ENCODE measurements at places on chromosomes 5 and 9. TPM values are rescaled to one million over a fixed set of nuclear protein-coding genes. Genes with fewer than 3 reads are reported as not detected.

DNA sequence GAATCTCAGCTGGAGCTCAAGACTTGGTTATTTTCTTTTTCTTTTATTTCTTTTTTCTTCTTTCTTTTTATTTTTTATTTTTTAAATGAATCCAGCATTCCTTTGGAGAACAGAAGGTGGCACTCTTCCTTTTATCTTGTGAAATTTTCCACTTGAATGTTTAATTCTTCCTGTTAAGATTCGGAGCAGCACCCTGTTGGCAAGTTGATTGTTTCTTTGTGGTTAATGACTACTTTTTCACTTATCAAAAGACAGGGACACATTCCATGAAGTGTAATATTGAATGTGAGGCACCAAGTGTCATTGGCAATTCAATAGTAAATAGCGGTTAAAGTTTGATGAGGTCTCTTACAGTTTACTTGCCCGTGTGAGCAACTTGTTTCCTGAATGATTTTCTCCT is 240.5 kb upstream of the CHD1 start:
- peak; percentile 10 for DNase-seq

GRCh38 chr9:110579034-110579861 is at the start of gene SVEP1:
TSS of gene SVEP1 (minus strand) at chr9:110579741. CDS start at chr9:110579543, 198 bp downstream.
- DNase-seq, result no peak

GRCh38 chr5:74064911-74065310 is 438.9 kb downstream of the ARHGEF28 start:
- no peak for DNase-seq

DNA sequence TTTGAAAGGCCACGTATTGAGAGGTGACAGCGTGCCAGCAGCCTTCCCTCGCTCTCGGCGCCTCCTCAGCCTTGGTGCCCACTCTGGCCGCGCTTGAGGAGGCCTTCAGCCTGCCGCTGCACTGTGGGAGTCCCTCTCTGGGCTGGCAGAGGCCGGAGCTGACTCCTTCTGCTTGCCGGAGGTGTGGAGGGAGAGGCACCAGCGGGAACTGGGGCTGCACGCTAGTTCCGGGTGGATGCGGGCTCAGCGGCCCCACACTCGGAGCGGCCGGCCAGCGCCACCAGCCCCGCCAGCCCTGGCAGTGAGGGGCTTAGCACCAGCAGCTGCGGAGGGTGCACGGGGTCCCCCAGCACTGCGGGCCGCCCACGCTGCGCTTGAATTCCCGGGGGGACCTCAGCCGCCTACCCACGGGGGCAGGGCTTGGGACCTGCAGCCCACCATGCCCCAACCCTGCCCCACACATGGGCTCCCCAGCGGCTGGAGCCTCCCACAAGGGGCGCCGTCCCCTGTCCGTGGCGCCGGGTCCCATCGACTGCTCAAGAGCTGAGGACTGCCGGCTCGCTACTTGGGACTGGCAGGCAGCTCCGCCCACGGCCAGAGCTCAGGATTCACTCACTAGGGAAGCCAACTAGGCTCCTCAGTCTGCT is 4.4 kb upstream of the OTULINL start:
- DNase-seq, result no peak

DNA sequence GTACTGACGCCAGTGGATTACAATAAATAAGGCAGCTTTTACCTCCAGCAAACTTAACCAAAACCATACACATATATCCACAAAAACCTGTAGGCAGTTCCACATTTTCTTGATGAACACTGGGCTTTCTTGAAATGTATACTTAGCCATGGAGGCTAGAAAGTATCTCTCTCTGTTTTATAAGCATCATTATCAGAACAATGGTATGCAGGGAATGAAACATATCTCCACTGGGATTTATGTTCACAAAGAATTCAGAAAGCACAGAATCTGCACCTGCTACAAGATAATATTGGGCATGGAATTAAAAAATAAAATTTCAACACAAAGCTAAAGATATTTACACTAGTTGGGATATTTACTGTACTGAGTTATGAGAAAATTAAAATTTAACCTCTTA is 126.1 kb upstream of the RASA1 start:
- DNase-seq, result no peak

DNA sequence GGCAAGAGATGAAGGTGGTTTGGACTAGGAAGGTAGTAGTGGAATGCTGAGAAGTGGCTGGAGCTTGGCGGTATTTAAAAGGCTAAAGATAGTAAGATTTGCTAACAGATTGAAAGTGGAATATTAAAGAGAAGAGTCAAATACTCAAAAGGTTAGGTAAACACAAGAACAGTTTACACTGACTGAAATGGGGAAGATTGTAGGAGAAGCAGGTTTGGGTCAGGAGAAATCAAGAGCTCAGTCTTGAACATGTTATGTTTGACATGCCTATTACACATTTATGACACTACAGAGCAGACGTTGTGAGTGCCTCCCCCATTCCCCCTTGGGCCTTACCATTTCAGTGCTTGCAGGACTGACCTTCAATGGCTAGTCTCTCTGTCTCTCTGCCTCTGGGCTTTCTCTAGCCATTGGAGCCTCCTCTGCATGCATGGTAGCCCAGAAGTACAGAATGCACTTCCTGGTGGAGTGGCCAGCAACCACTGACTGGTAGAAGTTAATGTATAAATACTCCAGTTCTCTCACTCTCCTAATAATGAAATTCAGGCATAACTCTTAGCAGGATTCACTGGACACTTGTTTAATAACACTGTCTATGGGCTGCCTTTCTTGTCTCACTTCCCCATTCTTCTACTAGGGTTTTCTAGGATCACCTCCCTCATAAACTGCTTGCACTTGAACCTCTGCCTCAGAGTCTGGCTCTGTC is 56.8 kb downstream of the HMGCS1 start:
- no peak for DNase-seq

- no peak for DNase-seq
These were observed 37.3 kb upstream of the TJP2 start for GRCh38 chr9:69136779-69137178.

Gene BBLN
- 42.3 TPM for polyA plus RNA-seq

Gene CCDC180
- polyA plus RNA-seq, result 10.4 TPM

Gene TTC23L
- polyA plus RNA-seq, result 4.1 TPM

Gene NUTM2F
- polyA plus RNA-seq, result not detected

Gene CORO2A
- polyA plus RNA-seq, result 1.9 TPM

Gene PTGS1
- 5.6 TPM for polyA plus RNA-seq

Gene TSSK1B
- polyA plus RNA-seq, result 0.05 TPM

Gene MEIKIN
- polyA plus RNA-seq, result 0.17 TPM

Gene RIMOC1
- polyA plus RNA-seq, result 39.6 TPM

Gene GPR150
- polyA plus RNA-seq, result not detected
